BJ (cell line): ENCODE measurements at places on chromosomes 16 and 17.

- no peak for DNase-seq
Measured at GRCh38 chr16:78955206-78955605, 645.3 kb downstream of the MAF start.

- no peak for DNase-seq
Measured at GRCh38 chr17:31007695-31008373, 37.0 kb downstream of the RNF135 start.

DNA sequence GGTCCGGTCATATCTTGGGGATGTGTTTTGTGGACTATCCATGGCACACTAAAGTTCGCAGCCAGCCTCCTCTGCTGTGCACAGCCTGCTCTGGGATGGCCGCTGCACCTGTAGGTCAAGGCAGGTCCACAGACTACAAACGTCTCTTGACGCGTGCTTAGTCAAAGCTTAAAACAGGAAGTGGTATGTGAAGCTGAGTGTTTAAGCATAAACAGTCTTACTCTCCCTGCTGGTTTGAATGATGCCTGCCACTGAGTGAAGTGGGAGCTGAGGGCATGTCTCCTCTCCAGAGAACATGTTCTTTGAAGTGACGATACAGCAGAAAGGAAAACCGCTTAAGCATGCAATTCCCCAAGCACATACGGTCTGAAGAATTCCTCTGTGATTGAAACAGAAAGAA is 365.6 kb downstream of the SLC39A11 start:
- DNase-seq = no peak

GRCh38 chr17:2911035-2911754 is 115.0 kb downstream of the RAP1GAP2 start:
- no peak for DNase-seq

DNA sequence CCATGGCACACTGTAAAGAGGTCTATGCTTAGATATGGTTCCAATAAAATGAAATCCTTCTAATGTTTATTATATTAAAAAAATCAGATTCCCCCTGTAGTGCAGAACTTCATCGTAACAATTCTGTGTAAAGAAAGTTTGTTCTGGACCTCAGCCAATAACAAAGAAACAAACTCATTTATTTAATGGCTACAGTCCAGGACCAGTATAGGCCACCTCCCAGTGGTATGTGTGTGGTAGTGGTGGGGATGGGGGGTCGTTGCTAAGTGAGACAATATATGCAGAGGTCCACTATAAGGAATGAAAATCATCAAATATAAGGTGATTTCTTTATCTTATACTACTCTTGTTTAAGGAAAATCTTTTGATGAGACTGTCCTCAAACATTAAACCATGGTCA is 136.4 kb downstream of the CDK5R1 start:
- DNase-seq = no peak

DNA sequence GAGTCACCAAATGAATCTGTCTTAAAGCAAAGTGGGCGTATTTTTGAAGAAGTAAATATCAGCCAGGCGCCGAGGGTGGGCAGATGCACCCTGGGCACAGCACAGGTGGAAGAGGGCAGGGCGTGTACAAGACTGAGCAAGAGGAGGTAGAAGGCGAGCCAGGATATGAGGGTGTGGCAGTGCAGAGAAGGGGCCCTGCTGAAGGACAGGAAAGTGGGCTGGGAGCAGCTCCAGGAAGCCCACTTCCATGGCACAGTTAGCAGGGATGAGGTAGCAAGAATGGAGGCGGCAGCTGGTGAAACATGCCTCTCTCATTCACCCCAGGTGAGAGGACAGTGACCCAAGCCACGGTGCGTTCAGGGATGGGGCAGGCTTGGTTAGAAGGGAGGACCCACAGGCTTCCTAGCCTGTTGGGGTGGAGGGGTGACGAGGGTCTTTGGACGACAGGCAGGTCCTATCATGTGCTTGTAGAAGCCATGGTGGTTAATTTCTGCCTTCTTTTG is 149.3 kb downstream of the CLEC16A start:
- no peak for DNase-seq

DNA sequence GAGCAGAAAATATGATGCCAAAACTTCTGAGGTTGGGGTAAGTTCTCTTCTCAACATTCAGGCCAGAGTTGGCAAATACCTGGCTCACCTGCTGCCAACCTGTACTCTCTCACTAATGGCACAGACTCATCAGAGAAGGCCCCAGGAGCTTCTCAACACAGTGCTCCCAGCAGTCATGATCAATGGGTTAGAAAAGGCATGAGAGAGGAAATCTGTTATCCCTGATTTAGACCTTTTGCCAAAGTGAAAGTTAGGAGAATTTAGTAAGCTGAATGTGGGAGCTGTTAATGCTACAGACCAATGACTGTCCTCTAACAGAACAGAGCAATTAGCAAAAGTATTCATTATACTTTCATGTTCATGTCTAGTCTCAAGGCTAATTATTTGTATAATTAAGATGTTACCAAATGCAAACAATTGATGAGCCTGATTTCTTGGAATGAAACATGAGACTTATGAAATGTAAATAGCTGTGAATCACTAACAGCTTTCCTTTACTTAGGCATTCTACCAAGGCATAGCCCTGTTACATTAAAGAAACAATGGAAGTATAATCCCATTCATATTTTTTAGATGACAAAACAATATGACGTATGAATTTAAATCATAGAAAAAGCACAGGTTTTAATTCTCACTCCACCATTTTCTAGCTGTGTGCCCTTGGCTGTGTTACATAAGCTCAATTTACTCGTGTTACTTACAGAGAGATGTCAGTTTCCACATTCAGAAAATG is 68.7 kb upstream of the MARCHF10 start:
- DNase-seq = no peak

GRCh38 chr17:80990921-80991644 is 558 bp upstream of the CHMP6 start:
- no peak for DNase-seq

DNA sequence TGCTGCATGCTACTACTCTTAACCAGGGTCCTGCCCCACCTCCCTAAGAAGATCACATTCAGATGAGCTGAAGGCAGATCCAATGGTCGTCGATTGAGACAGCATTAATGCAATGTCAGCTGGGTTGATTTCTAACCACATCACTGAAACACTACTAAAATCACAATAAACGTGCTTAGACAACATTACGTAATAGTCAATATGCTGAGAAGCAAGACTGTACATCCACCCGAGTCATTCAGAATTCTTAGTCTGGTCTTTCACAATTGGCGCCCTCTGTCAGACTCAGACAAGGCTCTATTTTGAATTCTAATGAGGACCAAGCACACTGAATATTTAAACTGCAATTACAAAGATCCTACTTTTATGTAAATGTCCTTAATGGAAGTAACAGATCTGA is 205.2 kb downstream of the STX8 start:
- no peak for DNase-seq

GRCh38 chr16:79380995-79381602 is 219.4 kb downstream of the MAF start:
- DNase-seq = no peak

DNA sequence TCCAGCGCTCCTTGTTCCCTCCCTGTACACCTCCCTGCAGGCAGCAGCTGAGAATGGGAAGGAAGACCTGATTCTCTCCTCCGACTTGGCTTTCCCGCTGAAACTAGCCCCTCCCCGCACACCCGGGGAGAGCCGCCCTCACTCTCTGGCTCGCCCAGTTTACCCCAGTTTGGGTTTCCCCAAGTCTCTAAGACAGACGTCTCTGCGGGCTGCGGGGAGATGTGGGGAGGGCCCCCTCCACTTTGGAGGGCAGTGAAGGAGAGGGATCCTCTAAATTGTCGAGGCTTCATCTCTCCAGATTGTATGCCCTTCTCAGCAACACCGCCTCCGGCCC is 797 bp downstream of the GRB7 start:
- DNase-seq = no peak

DNA sequence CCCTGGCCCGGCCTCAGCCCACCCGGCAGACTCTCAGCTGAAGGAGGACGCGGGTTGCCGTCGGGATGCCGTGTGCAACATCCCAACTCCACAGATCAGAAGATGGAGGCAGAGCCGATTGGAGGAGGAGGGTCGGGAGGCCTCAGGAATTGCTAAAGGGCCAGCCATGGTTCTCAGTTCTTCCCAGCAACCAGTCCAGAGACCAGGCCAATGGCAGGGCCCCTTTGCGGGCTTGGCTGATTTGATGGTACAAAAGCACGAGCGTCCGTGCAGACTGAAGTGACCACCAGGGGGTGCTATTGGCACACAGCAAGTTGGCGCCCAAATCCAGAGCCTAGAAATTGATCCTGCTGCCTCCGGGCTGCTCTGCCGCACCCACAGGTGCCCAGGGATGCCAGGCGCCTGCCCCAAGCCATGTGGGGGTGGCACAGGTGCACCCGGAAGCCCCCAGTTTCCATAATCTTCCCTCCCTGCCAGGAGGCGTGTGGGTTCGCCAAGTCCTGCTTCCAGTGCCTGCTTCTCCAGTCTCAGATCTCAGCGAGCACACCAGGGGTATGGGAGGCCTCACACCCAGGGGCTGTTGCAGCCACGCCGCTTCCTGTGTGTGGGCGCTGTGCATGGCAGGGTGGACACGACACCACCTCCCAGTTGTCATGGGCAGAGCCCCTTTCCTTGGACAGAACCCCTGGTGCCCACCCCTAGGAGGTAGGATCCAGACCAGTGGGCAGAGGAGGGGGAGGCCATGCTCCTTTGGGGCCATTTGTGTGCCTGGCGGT is 7.1 kb upstream of the TEX19 start:
- DNase-seq = no peak

DNA sequence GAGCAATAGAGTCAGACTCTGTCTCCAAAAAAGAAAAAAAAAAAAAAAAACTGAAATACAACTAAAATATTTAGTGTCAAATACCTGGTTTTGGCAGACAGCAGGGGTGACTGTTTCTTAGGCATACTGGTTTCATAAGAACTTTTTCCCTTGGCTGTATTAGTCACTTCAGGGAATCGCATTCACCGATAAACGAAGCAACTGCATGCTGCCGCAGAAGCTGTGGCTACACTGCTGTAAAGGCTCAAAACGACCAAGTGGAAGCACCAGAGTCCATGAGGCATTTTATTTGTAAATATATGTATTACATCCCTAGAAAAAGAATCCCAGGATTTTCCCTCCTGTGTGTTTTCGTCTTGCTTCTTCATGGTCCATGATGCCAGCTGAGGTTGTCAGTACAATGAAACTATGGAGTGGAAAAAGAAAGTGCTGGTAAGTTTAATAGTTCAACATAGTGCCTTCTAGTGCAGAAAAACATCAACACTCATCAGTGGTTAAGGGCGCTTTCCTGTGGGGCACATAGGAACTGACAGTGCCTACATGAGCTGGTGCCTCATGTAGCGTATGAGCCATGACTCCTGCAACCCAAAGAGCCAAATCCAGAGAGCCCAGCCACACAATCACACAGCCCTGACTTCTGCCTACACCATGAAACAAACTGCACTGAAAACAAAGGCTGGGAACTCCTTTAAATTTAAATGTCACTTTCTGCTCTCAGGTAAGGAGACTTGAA is 7.3 kb downstream of the RPS15A start:
- no peak for DNase-seq

GRCh38 chr16:81752225-81752875 is 26.7 kb upstream of the PLCG2 start:
- no peak for DNase-seq

DNA sequence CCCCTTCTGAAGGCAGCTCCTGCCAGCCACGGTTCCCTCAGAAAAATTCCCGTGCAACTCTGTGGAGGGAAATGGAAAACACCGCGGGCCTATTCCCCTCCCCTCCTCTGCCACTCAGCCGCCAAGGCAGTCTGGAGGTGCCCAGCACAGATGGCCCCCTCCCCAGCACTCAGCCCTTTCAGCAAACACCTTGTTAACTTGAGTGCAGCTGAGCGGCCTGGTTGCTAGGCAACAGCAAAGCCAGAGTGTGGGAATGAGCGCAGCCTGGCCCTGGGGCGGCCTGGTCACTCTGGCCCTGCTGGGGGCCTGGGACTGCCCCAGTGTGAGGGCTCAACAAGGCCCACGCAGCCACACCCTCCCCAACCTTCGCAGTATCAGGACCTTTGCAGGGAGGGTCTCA is 32.8 kb downstream of the CACNA1G start:
- DNase-seq = no peak

DNA sequence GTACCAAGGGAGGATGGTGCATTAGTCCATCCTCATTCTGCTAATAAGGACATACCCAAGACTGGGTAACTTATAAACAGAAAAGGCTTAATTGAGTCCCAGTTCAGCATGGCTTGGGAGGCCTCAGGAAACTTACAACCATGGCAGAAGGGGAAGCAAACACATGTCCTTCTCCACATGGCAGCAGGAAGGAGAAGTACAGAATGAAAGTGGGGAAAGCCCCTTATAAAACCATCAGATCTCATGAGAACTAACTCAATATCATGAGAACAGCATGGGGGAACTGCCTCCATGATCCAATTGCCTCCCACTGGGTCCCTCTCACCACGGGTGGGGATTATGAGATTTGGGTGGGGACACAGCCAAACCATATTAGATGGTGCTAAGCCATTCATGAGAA is 84.5 kb downstream of the SEC14L1 start:
- no peak for DNase-seq

GRCh38 chr17:36640836-36641235 is 39.5 kb downstream of the MRM1 start:
- no peak for DNase-seq

GRCh38 chr17:77210331-77210730 is 69.6 kb downstream of the SEC14L1 start:
- DNase-seq = no peak

DNA sequence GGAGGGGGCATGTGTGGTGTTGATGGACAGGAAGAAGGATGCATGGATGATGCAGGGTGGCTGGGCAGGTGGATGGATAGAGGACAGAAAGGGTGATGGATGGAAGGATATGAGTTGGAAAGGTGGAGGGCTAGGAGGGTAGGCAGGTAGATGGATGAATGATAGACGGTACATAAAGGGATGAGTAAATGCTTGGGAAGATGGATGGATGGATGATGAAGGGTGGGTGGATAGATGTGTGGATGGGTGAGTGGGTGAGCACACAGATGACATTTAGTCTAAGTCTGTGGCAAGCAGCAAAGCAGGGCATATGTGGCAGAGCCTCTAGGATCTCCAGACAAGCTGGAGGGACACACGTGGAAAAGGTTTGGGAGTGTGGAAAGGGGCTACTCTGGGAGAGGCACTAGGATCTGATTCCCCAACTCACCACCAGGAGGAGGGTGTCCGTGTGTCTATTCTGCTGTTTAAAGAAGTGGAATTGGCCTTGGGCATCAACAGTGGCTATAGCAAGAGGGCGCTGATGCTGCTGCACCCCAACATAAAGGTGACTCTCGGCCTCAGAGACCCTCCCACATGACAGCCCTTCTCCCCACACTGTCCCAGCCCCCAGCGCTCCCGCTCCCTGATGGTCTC is 8.2 kb downstream of the PLD2 start:
- no peak for DNase-seq

GRCh38 chr16:1493746-1494094 is 560 bp downstream of the TELO2 start:
- DNase-seq = no peak

- peak; percentile 70 for DNase-seq
Measured at GRCh38 chr17:72376526-72377345, 255.9 kb downstream of the SOX9 start.

DNA sequence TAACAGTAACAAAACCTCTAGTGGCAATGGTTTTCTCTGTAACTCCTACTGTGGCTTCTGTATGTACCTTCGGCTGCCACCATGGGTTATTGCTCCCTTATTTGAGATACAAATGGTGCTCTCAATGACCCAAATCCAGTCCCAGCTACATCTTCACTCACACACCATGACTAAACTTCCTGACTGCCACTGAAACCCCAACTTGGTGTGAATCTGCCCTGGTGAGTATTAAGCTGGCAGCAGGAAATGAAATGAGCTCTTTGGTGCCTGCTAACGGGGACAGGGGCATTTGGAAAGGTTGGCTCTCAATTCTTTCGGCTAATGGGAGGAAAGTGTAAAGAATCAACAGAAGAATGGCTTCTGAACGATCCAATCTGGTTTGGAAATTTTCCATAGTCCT is 7.5 kb upstream of the SLC35B1 start:
- no peak for DNase-seq

- DNase-seq = no peak
Measured at GRCh38 chr16:1313721-1314369, 4.4 kb downstream of the UBE2I start.
